Activated CD4-positive, alpha-beta T cell treated with anti-CD3 and anti-CD28 coated beads for 36 hours (primary cell): ENCODE measurements at places on chromosomes 2 and 18.
A peak's percentile ranks its signal among the peaks of the same experiment; 100 is the strongest.

- DNase-seq: peak; percentile 33
These were observed 58.2 kb downstream of the PMAIP1 start for GRCh38 chr18:59957957-59958356.

- DNase-seq: no peak
These were observed 88.8 kb downstream of the ZCCHC2 start for GRCh38 chr18:62611453-62612288.

DNA sequence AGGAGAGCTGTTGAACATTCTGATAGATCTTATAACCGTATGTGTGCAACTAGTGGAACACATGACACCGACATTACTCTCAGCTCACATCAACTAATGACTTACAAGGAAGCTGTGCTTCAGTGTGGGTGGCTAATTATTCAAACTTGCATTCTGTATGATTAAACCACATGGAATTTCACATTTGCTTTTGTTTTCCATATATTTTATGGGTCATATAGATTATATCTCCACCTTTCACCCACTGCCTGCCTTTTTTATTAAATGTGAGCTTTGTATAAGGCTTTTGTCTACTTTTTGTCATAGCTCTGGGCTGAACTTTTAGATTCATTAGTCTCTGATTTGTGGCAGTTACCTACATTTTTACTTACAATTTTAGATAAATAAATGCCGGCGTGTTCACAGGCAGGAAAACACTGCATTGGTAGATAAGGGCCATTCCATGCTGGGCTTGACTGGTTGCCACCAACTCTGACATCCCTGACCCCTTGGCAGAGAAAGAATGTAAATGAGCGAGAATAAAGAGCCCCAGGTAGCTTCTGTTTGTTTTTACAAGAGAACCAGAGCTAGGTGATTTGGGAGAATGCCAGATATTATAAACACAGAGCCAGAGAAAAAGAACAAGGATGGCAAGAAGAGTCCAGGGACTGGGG lies 35.7 kb downstream of the LYPD6 start:
- no peak for DNase-seq

- no peak for DNase-seq
These were observed 31.5 kb upstream of the SLC4A10 start for GRCh38 chr2:161592713-161593112.

DNA sequence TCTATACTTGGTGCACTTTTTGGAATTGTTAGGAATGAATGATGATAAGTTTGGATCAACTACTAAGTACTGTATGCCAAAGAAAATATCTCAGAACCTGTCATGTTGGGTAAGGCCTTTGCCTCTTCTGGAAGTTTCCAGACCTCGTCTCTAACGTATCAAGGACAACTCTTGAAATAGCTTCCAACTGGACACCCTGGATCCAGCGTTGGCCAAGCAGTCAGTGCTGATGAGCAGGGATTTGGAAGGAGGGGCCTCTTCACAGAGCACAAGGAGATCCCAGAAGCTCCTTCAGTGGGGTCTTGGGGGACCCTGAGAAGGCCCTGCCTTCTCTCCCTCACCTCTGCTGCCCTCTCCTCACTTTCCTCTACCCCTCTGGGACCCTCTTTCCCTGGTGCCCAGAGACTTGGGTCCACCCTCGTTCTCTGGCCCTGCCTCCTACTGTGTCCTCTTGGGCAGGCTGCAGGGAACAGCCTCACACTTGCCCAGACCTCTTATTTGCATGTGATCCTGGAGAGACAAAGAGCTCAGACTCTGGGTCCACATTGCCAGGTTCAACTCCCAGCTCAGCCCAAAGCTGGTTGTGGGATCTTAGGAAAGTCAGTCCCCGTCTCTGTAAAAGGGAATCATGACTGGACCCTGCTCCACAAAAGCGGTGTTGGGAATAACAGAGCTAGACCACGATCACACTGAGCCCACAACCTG lies 145.8 kb downstream of the COL6A3 start:
- DNase-seq: no peak
